Dermis microvascular lymphatic vessel endothelial cell (primary cell): ENCODE measurements at places on chromosomes 12 and 14. TPM values are rescaled to one million over a fixed set of nuclear protein-coding genes. Genes with fewer than 3 reads are reported as not detected.
A peak's percentile ranks its signal among the peaks of the same experiment; 100 is the strongest.

GRCh38 chr14:34030864-34031263 is 80.0 kb upstream of the EGLN3 start:
- peak; percentile 67 for DNase-seq

DNA sequence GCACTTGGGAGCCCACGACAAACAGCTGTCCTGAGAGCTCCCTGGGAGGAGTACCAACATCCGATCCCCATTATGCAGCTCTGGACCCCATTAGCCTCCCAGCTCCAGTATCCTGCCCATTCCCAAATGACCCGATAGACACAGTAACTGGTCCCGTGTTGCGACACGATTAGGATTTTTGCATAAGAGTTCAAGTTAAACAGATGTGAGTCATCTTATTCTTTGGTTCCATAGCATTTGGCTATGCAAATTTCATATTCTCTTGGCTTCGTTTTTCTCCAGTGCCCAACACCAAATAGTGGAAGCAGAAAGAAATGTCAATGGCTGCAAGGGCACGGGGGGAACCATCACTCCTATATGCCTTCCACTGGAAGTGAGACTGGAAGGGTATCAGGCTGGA is 43.0 kb upstream of the LRRC10 start:
- no peak for DNase-seq

DNA sequence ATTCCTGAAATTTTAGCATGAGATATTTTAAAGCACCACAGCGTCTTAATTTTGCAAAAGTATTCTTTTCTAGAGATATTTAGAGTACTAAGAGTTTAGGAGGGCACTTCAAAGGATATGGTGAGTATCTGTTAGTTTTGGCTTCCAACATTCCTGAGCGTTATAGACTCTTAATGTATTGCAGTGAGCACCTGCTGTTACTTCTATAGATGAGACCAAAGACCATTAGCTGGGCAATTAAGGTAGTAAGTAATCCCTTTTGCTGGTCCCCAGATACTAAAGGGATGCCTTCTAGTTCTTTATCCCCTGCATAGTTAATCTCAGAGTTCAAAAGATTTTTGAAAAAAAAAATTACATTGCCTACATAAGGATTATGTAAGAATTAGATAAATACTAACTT is 975.6 kb downstream of the GALC start:
- no peak for DNase-seq

DNA sequence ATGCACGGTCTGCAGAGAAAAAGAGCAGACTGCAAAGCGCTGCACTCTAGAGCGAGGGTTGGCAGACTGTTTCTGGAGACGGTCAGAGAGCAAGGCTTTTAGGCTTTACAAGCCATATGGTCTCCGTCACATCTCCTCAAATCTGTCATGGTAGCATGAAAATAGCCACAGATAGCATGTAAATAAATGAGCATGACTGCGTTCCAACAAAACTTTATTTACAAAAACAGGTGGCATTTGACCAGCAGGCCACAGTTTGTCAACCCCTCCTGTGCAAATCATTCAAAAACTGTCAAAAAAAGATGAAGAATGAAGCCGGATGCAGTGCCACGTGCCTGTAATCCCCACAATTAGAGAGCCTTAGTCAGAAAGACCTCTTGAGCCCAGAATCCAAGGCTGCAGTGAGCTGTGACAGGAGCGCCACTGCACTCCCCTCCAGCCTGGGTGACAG is 18.9 kb downstream of the SYNE3 start:
- no peak for DNase-seq

DNA sequence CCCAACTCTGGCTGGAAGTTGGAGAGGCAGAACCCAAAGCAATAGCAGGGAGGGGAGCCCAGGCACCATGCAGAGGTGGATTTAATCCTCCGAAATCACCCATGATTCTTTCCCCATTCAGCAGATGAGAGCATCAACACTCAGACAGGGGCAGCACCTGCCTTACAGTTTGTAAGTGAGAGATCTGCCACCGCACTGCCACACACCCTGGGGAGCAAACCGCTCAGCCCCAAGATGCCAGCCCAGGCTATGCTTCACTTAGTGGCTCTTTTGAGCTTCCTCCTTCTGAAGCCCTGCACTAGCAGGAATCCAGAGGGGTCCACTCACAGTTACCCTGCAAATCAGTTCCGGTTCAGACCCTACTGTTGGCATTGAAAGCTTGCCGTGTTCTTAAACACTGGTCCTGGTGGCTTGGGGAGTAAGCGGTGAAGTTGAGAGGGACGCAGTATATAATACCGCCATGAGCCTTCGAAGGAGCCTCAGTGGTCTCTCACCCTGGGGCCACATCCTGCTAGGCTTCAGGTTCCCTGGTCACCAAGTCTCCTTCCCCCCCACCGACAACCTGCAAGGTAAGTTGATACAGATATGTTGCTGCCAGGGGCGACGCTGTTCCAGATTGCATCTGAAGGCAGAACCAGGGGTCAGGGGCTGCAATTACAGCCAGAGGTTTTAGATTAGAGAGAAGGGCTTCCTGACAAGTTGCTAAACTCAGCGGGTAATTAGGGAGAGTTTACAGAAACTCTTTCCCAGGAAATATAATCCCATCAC is 72.0 kb upstream of the CCND2 start:
- no peak for DNase-seq

GRCh38 chr14:102390064-102390855 is 27.5 kb downstream of the TECPR2 start:
- DNase-seq: peak; percentile 75

CLEC2D gene
- 0.64 and 0.89 TPM in 2 replicates for total RNA-seq
